ENCODE measurements at places on chromosomes 16 and 17. TPM values are rescaled to one million over a fixed set of nuclear protein-coding genes. Genes with fewer than 3 reads are reported as not detected.

The PIMREG gene
- total RNA-seq = 74.3 TPM

The MT3 gene
- total RNA-seq = 5.1 TPM

The KCNAB3 gene
- total RNA-seq = 1.2 TPM

The RASD1 gene
- total RNA-seq = 1.4 TPM

The IRX3 gene
- total RNA-seq = 28.7 TPM
